Activated naive CD8-positive, alpha-beta T cell treated with anti-CD3 and anti-CD28 coated beads, Interleukin-2, amount 50 U/mL, for 16 hours (primary cell): ENCODE measurements at places on chromosomes 12 and 14.

- no peak for DNase-seq
Observed at GRCh38 chr14:73997108-73997943, 21.8 kb downstream of the ENTPD5 start.

DNA sequence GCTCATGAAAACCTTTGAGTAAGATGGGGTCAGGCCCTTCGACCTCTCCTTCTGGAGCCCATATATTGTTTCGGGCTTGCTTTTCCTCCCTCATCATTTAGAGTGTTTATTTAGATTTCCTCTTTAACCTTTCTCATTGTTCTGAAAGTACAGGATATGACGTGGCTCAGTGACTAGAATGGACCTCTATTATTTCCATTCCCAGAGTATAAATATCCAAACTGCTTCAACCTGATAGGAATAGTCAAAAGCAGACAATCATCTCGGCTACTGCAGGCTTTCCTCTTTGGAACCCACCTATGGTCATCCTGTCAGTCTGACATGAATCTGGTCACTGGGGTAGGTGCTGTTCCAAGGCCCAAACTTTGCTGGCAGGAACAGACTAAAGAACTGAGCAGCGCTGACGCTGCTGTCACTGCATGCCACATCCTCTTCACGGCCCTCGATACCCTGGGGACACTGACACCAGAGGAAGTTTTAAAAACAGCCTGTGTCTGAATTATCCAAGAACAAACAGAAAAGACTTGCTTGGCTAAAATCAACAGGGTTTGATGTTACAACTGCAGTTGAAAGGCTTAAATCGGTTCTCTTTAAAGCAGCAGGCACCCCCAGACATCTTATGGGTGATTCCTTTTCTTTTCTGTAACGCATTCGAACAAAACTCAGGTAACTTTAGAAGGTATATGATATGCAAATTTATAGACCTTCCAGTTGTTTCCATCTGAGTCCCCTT lies 5.0 kb upstream of the DDX47 start:
- DNase-seq = no peak

DNA sequence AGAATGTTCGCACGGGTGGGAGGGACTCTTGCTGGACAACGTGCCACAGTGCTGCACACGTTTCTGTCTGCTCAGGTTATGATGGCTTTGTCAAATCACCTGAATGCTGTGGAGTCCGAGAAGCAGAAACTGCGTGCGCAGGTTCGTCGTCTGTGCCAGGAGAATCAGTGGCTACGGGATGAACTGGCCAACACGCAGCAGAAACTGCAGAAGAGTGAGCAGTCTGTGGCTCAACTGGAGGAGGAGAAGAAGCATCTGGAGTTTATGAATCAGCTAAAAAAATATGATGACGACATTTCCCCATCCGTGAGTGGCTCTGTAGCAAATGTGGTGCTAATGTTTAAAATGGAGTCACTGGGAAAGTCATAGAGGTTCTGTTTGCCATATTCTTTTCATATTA lies 28.5 kb downstream of the KLC1 start:
- DNase-seq = no peak

- no peak for DNase-seq
Observed at GRCh38 chr14:71729596-71729995, 202.6 kb upstream of the RGS6 start.
